ENCODE measurements at places on chromosomes 4 and X. TPM values are rescaled to one million over a fixed set of nuclear protein-coding genes. Genes with fewer than 3 reads are reported as not detected.

TEX13A gene
- total RNA-seq, result not detected

SERPINA7 gene
- total RNA-seq, result 0.16 TPM

DNA sequence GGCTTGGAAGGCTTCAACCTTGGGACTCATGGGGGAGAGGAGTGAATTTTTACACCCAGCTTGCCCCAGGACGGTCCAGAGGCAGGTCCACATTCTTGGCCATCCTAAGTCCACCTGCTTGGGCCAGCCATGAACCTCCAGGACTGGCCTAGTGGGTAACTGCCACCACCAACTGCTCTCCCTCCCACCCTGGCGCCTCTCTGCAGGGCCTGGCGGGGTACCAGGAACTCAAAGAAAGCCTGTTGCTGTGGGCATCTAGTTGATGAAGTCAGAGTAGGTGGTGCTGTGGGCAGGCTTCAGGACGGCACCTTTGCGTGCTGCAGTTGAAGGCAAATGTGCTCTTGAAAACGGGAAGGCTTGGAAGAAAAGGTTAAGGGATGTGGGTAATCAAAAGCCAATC, 12.0 kb downstream of the BCOR start:
- no peak for DNase-seq

- DNase-seq, result no peak
Measured at GRCh38 chrX:25052798-25053534, 37.2 kb upstream of the ARX start.

- no peak for DNase-seq
Measured at GRCh38 chr4:96352051-96352517, 512.2 kb downstream of the PDHA2 start.
